ENCODE measurements at places on chromosomes 3 and 15. TPM values are rescaled to one million over a fixed set of nuclear protein-coding genes. Genes with fewer than 3 reads are reported as not detected.

DNA sequence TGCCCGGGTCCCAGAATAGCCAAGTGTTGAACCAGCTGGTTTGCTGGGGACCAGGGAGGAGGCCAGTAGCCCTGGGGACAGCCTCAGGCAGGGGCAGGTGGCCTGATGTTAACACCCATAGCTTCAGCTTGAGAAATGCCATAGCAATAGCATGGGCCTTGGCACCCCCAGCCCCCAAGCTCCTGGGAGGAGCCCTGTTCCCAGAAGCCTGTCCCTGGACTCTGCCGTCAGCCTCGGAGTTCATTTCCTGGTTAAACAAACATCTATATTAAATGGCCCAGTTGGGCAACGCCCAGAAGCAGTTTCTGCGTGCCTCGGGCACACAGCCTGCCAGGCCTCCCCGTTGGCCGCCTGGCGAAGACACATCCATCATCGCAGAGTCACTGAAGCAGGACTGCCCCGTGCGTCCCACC lies 58.2 kb downstream of the FGD5 start:
- no peak for DNase-seq
- H3K27ac ChIP-seq = no peak overlapping the region
- H3K4me1 ChIP-seq = peaks cover 44% of the 10 kb centered on the region
- no peak overlapping the region for H3K4me3 ChIP-seq
- no peaks in the 10 kb centered on the region for H3K36me3 ChIP-seq
- no peaks in the 10 kb centered on the region for H3K27me3 ChIP-seq

DNA sequence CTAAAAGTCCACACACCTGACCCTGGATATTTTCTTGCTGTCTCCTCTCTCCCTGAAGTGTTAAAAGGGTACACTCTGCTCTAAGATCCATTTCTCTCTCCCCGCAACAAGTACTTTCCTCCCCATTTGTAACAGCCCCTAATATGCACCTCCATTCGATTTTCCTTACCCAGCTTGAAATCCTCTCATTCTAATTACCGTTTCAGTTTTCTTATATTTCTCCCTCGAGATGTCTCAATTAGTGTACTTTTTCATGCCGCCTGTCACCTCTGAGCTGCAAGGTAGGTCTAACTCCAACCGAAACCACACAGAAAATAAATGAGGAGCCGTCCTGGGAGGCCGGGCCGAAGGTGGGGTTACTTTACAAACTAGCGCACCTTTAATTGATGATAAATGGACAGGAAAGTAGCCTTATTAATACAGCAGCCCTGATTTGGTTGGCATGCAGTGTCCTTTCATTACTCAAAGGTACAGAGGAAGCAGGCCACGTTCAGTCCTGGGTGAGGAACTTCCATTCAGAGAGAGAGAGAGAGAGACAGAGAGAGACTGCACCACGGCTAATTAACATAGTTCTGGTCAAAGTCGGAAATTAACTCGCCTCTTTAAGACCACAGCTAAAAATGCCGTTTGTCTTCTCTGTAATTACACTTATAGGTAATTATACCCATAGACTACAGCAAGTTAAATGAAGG lies 319.9 kb downstream of the ARRDC4 start:
- H3K4me3 ChIP-seq = no peak overlapping the region
- H3K27ac ChIP-seq = no peak overlapping the region
- no peak for DNase-seq
- no peaks in the 10 kb centered on the region for H3K4me1 ChIP-seq
- H3K27me3 ChIP-seq = no peaks in the 10 kb centered on the region

DNA sequence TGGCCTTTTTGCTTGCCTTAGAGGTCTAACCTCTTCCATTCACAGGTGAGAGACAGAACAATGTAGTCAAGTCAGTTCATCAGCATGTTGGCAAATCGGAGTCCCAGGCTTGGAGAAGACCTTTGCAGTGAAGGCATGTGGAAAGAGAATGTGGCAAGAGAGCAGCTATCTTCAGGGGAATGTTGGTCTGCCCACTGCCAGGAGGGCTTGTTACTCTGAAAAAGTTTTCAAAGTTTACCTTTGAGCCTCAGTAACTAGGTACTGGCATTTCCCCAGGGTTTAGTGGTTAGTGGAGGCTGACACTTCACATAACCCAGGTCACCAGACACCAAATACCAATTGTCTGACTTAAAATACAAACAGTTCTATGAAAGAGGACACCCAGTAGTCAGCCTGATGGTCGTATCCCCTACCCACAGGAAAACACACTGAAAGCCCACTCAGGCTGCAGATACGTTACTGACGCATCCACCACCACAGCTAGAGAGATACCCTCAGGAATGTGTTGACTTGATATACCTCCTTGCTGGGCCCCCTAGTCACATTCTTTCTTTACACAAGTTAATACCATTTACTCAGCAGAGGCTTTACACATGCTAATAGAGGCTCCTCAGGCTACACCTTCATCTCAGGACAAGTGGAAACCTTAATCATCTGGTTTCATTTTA lies 9.7 kb upstream of the ARID3B start:
- no peak overlapping the region for H3K27ac ChIP-seq
- no peaks in the 10 kb centered on the region for H3K27me3 ChIP-seq
- H3K4me1 ChIP-seq = no peaks in the 10 kb centered on the region
- H3K36me3 ChIP-seq = no peaks in the 10 kb centered on the region

Gene OR5H1
- total RNA-seq = not detected

Gene TCAIM
- 21.3 TPM for total RNA-seq
